ENCODE measurements at places on chromosomes 5 and 9. TPM values are rescaled to one million over a fixed set of nuclear protein-coding genes. Genes with fewer than 3 reads are reported as not detected.

- DNase-seq: no peak
These were observed 1.2 kb downstream of the RNF224 start for GRCh38 chr9:137228506-137228967.

Gene CTNND2
- total RNA-seq: 9.4 TPM

Gene PLAC8L1
- not detected for total RNA-seq

DNA sequence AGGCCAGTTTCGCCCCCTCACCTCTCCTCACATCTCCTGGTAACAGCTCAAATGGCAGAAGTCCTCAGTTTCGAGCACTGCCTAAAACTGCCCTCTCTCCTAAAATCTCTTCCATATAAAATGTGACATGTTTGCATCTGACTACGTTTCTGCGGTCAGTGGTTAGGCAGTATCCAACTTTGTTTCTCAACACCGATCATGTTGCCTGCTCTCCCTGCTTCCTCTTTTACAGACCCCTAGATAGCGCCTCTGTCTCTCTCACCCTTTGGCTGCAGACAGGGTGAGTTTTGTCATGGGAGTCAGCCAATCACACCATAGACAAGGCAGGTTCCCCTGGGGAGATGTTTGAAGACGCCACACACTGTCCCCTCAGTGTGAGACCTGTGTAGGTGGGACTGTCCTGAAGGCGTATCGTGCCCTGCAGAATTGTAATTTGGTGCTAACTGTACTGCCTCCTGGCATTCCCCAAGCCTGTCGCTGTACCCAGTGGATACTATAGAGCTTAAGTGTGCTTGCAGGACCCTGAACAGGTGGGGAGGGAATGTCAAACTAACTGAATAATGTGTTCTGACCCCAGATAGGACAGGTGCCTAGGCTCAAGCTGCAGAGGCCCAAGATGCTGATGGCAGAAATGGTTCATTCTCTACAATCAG lies 1.1 kb downstream of the HEXB start:
- DNase-seq: no peak

- DNase-seq: no peak
These were observed 128.6 kb downstream of the MAT2B start for GRCh38 chr5:163633926-163634460.

- no peak for DNase-seq
These were observed 149.2 kb upstream of the NR3C1 start for GRCh38 chr5:143552680-143553079.

GRCh38 chr9:5951686-5952211 lies 61.1 kb downstream of the MLANA start:
- DNase-seq: no peak

GRCh38 chr5:93736284-93736683 lies 5.1 kb downstream of the POU5F2 start:
- no peak for DNase-seq

All from right cardiac atrium (tissue), 5 donors.